ENCODE measurements at places on chromosomes 16 and 17.

DNA sequence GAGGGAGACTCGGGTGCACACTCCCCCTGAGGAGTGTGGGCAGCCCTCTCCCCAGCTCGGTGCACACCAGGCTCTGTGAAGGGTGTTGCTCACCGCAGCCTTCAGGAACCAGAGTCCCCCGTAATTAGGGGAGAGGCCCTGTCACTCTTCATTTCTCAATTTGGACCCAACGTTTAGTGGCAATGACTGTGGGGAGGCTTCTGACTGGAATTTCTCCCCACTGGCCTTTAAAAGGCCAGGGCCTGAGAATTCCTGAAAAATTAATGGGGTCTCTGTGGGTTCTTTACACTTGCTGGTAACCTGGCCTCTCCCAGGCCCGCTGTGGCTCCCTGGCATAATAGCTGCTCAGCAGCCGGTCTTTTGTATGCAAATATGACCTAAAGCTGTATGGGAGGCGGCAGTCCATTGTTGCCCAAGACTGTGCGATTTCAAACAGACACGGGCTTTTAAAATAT is 209.7 kb downstream of the MSI2 start:
- no peak for DNase-seq

DNA sequence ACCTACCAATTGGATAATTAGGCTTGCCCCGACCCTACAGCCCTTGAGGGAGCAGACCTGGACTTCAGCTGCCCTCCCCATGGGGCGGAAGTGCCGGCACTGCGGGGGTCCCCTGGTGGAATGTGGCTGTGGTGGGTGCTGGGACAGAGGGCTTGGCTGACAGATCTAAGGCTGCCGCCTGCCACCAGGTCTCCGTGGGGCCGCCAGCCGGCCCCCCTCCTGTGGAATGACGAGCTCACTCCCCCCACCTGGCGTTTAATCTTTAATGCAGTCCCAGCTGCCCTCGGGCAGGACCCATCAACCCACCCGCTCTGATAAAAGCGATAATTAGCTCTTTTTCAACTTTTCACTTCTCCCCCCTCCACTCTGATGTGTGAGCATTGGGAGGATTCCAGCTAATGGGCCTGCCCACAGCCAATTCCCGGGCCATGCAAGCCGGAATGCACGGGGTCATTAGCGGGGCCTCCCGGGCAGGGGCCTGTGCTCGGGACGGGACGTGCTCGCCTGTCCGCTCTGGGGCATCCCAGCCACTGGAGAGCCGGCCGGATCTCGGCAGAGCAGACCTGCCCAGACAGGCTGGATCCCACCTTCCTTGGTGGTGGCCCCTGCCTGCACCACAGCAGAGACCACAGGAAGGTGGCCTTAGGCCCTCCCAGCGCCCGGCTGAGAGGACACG is 28.3 kb upstream of the GOSR2 start:
- no peak for DNase-seq

DNA sequence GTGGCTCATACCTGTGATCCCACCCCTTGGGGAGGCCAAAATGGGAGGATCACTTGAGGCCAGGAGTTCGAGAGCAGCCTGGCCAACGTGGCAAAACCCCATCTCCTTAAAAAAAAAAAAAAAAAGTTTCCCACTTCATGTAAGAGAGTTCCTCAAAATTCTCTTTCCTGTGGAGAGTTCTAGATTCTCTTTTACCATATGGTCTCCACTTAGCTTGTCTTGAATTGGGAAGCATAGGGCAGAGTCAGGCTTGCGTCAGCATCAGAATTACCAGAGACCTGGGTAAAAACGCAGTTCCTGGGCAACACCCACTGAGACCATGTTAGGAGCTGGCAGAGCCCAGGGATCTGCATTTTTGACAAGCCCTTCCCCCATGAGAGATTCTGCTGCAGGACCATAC is 158.4 kb downstream of the CCDC182 start:
- DNase-seq, result no peak

GRCh38 chr16:5309946-5310611 is 212.5 kb upstream of the EEF2KMT start:
- no peak for DNase-seq

GRCh38 chr17:45123930-45124796 is 8.2 kb downstream of the PLCD3 start:
- DNase-seq, result peak; percentile 84

GRCh38 chr16:81457326-81458133 is 12.9 kb downstream of the CMIP start:
- no peak for DNase-seq

- no peak for DNase-seq
Observed at GRCh38 chr16:87965417-87965816, 14.2 kb downstream of the BANP start.

- no peak for DNase-seq
Observed at GRCh38 chr17:82287013-82287867, 13.7 kb upstream of the CSNK1D start.

DNA sequence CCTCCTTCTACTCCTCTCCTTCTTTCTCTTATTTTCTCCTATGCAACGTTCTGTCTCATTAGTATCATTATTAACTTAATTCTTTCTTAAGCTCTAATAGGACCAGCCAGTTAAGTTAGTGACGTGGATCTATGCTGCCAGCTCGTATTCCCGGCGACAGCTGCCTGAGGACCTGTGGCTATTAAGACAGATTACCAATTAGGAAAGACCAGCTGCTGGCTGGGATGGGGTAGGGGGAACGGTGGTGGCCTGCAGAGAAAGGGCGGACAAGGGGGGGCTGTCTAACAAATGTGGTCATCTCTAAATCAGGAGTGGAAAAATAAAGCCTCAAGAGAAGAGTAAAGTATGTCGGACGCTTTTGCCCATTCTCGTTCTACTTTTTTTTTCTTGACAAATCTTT is 770 bp upstream of the MYH3 start:
- no peak for DNase-seq

GRCh38 chr17:67491009-67491680 is 114.1 kb downstream of the PITPNC1 start:
- peak; percentile 98 for DNase-seq

GRCh38 chr16:85839681-85840240 is 40.3 kb downstream of the COX4I1 start:
- no peak for DNase-seq

- DNase-seq, result no peak
Observed at GRCh38 chr17:49946964-49947584, 21.9 kb upstream of the DLX4 start.

DNA sequence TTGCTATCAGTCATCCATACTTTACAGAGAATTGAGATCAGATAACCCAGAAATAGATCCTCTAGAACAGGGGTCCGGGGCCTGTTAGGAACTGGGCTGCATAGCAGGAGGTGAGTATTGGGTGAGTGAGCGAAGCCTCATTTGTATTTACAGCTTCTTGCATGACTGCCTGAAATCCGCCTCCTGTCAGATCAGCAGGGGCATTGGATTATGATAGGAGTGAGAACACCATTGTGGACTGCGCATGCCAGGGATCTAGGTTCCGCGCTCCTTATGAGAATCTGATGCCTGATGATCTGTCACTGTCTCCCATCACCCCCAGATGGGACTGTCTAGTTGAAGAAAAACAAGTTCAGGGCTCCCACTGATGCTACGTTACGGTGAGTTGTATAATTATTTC is 13.0 kb upstream of the SCIMP start:
- no peak for DNase-seq

- no peak for DNase-seq
Observed at GRCh38 chr17:48181653-48182052, 74.1 kb downstream of the SNX11 start.

DNA sequence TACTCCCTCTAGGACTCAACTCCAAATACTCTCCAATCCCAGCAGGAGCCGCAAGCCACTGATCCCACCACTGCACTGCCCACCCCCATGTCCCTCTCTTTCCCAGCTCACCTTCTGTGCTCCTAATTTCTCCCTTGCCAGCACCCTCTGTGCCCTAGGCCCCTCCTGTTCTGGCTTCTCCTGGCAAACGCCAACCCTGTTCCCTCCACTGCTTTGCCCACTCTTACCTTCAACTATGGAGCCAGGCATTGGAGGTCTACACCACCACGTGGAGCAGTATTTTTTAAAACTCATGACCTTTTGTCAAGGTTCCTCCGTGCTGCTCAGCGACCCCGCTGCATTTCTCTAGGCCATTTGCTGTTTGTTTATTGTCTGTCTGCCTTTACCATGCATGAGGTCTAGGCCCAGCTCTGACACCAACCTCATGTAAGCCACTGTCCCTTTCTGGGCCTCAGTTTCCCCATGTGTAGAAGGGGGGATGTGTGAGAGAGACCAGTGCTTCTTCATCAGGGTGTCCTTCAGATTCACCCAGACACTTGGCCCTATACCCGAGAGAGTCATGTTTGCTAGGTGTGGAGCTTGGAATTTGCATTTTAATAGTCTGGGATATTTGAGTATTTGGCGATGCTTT is 4.6 kb downstream of the CCDC102A start:
- peak; percentile 46 for DNase-seq

- DNase-seq, result no peak
Observed at GRCh38 chr17:28738680-28739384, 5.0 kb upstream of the TRAF4 start.

- DNase-seq, result no peak
Observed at GRCh38 chr17:22374741-22375140, 682.4 kb downstream of the KCNJ18 start.

GRCh38 chr16:58018803-58019202 is 6.8 kb upstream of the MMP15 start:
- DNase-seq, result no peak

DNA sequence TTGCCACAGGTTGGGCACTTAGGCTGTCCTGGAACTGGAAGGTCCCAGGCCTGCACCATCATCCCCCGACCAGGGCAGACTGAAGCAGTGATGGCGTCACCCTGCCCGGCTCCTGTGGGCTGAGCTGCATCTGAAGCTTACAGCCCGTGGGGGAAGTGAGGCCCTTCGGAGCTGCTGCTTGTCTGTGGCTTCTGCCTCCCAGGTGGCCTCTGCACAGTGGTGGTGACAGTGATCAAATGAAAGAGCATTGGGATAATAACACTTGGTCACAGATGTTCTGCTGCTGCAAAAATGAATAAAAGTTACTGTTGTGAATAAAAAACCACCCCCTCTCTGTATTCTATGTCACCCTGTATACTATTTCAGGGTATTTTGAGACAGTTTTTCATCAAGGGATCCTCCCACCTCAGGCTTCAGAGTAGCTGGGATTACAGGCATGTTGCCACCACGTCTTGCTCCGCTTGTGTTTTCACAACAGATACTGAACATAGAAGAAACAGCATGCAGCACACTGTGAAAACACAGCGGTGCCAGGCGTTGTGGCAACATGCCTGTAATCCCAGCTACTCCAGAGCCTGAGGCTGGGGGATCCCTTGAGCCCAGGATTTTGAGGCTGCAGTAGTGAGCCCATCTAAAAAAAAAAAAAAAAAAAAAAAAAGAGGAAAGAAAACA is 165.0 kb downstream of the LGALS9B start:
- DNase-seq, result no peak

DNA sequence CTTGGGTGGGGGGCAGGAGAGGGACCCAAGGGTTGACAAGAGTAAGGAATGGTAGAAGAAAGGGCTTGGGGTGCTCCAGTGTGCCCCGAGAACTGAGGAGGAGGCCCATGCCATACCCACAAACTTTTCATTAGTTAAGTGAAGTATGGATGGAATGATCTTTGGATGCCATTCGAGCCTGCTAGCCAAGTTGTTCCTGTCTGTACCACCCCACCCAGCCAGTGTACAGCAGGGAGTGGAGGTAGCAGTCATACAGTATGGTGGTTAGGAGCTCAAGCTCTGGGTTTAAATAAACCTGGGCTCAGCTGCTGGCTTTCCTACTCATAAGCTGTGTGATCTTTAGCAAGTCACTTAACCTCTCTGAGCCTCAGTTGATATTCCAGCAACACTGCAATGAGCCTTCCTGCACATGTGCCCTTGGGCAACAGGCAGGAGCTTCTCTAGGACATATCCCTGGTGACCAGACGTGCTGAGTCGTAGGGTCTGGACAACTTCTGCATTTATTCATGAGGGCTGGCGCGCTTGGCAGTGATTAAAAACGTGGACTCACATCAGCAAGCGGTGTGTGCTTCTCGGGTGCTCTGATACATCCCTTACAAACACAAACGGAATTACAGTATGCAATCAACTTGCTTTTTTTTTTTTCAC is 22.9 kb downstream of the ITPRIPL2 start:
- DNase-seq, result peak; percentile 78

- no peak for DNase-seq
Observed at GRCh38 chr16:88113545-88114045, 162.4 kb downstream of the BANP start.

DNA sequence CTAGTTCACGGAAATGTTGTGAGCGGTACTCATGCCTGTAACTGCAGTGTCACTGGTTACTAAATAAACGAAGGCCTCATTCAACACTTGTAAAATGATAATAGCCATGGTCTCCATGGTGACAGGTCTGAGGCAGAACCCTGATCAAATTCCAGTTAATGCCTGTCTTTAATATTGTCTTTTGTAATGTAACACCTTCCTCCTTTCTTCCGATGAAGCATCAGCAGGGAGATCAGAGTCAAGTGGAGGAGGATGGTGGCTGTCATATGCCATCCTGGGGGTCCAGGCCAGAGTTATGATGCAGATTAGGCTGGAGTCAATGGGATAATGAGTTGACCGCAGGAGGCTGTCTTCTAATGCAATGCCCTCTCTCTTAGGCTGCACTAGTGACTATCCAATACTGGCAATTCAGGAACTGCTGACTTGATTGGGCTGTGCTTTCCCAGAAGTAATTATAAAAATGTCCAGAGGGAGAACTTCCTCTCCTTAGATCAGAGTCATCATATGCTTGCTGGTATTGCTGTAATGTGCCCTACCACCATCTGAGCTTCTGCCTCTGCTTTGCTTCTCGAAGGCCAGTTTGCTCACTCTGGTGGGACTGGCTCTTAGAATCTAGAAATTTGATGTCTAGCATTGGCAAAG is 419.1 kb downstream of the CA10 start:
- DNase-seq, result no peak

- no peak for DNase-seq
Observed at GRCh38 chr17:56148333-56148732, 4.9 kb upstream of the ANKFN1 start.

- DNase-seq, result peak; percentile 8
Observed at GRCh38 chr17:49444384-49444783, 29.7 kb upstream of the PHB1 start.

DNA sequence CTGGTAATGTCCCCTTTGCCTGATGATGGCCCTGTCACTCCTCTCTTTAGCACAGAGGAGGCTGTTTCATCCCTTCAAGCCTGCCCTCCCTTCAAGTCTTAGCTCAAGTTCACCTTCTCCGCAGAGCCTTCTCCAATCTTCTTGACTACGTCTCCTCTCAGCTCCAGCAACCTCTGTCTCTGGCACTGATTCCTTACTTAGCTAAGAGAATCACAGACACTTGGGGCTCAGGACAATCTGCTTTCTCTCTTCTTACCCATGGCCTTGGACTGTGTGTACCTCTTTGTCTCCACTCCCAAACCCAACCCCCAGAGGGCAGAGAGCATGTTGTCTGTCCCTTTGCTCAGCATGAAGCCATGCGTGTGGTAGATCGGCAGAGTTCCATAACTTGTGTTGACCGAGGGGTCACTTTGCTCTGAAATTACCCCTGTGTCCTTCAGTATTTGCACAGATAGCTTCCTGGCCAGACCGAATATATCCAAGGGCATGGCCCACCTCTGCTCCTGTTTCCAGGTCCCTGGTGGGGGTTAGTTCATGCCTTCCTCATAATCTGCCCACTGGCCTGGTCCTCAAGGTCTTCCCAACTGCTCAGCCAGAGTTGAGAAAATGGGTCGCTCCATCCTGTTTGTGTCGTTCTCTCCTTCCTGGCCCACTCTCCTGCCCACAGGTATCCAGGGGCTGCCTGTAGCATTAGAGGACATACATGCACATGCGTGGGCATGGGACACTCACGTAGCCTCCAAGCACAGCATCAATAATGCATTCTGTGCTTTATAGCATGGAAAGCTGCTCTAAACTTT is 41.6 kb downstream of the MAPT start:
- DNase-seq, result no peak

GRCh38 chr16:31496670-31497069 is 11.5 kb downstream of the RUSF1 start:
- DNase-seq, result no peak

All from sigmoid colon (tissue), 7 donors.